ENCODE measurements at places on chromosomes 3 and 15.

DNA sequence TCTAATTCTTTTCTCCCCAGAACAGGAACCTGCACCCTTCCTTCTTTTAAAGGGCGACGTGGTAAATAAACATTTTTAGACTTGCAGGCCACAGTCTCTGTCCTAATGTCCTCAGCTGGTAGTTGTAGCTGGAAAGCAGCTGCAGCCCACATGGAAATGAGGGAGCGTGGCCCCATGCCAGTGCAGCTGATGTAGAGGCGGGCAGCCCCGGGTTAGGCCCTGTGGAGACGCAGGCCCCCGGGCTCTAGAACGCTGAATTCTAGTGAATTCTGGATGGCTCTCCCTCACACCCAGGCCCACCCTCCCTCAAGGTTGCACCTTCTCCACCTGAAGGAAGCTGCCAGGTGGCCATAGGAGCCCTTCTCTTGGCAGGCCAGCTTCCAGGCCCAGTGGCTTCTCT, 52.3 kb downstream of the PGPEP1L start:
- DNase-seq: no peak

DNA sequence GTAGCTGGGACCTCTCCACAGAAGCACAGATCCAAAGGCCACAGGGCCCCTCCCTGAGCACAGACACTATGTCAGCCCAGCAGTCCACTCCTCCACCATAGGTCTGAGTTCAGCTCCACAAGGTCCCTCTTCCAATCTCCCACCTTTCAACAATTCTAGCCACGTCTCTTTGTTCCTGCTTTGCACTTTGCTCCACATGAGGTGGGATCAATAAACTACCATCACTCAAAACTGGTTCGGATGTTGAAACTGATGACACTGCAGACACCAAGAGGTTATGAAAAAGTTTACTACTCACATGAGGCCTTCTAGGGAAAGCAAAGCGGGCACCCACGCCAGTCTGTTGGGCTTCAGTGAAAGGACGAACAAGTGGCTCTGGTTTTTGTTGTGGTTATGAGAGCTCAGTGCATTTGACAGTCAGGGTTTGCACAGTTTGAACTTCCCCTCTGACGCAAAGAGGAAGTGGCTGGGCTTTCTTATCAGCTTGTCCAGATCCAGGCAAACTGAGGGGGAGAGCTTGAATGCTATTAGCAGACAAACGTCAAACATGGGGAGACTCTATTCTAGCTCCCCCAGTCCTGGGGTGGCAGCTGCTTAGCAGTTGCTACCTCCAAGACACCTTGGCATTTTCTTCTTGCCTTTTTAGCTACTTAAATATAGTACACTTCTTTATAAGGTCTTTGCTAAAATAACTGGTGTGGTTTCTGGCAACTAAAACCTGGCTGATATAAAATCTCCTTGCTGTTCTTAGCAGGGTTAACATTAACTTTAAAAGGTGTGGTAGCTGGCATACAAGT, 37.8 kb downstream of the ZNF445 start:
- no peak for DNase-seq

DNA sequence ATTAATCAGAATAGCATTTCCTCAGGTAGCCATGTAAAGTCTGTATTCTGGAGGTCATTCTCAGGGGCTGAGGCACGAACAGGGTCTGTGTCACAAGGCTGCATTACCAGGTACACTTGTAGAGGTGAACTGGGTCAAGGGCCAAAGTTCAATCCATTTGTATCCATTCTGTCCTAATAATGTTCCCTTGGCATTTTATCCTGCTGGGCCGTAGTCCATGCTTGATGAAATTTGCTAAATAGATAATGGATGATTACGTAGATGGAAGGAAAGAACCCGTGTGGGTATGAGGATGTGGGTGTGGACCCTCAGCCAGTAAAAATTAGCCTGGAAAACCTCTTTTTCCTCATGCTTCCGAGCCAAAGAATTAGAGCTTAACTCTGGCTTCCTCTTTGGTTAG, 785.9 kb downstream of the GRM7 start:
- DNase-seq: no peak

- DNase-seq: no peak
Observed at GRCh38 chr3:128133273-128133883, 9.8 kb upstream of the RUVBL1 start.

GRCh38 chr3:155807823-155808222, 1.7 kb upstream of the C3orf33 start:
- no peak for DNase-seq

- DNase-seq: no peak
Observed at GRCh38 chr3:43023066-43023465, 44.0 kb downstream of the GASK1A start.

DNA sequence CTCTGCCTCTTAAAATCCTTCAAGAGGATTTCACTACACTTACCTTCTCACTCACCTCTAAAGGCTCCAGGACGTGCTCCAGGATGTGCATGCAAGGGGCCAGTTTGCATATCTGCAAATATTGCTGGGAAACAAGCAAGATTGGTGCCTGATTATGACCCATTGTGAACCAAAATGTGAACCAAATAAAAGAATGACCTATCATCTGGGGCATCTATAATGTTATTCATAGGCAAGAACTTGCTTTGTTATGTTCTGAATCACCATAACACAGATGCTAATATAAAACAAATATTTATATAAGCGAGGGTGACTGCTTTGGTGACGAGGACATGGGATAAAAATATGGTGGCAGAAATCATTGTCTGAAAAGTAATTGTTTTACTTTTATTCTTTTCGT, 5.5 kb downstream of the IL12A start:
- DNase-seq: no peak

DNA sequence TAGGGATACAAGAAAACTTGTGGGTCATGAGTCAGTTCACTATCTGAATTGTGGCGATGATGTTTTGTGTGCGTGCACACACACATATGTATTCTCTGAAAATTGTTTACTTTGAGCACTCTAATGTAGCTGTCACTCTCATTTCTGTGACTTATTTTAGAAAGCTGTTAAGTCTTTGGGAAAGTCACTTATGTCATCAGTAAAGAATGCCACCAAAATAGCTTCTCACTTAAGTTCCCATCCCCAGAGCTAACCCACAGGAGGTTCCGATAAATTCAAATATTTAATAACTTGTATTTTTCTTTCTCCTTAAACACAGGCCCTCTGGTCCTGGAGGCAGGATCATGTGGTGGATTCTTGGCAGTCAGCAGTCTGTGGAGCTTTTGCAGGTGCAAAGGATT, 138.3 kb downstream of the LRIG1 start:
- no peak for DNase-seq

DNA sequence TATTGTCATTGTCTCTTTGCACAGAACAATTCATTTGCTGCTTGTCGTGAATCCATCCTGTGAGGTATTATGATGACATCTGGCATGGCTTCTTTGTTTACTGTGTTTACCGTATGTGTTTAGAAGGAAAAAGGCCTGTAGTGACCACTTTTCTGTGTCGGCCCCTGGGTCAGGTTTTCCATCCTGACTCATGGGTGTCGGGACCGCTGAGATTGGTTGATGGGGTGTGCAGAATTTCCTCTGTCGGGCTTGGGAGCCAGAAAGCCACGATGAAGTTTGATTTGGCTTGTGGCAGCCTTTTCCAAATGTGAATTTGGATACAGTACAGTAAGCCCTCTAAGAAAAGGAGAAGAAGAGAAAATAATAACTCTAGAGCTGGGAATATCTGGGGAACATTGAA, 113.5 kb downstream of the FNDC3B start:
- DNase-seq: no peak

GRCh38 chr15:41820791-41821423, 7.0 kb upstream of the JMJD7 start:
- DNase-seq: no peak

DNA sequence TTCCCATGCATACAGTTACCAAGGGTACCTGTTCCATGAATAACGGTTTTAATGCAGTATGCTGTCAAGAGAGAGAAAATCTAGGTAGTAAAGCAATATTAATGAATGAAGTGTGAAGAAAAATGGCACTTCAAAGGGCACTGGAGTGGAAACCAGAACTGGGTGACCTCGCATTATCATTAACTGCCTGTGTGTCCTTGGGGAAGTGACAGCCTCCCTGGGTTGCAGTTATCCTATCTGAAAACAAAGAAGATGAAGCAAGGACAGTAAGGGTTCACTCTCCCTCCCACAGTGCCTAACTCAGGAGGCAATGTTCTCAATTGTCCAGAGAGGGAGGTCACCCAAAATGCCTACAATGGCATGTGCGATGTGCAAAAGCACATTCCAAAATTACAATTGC, 15.1 kb downstream of the MTHFS start:
- DNase-seq: no peak

- DNase-seq: no peak
Observed at GRCh38 chr15:39869254-39869653, 50.8 kb downstream of the GPR176 start.

DNA sequence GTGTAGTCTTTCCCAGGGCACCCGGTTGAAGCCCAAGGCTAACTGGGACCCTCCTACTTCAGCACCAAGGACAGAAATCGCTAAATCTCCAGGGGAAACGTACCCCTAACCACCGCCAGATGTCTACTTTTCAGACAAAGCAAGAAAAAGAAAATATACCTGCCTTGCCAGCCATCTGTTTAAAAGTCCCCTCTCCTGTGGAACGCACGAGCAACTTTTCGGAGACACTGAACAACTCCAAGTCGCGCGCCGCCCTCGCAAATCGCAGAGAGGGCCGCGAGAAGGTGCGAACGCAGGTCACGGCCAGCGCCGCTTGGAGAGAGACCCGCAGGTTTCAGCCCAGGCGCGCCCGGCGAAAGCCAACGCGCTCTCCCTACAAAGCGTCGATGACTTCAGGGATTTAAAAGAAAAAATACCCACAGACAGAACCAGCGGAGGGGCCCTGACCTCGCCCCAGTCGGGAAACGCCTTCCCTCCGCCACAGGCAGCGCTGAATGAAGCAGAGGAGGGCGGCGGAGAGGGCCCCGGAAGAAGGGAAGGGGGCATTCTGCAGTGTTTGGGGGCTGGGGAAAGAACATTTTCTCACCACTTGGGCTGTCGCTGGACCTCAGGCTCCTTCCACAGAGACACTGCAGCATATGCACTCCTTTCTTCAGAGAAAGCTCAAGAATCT, 213.1 kb downstream of the FGF12 start:
- no peak for DNase-seq

DNA sequence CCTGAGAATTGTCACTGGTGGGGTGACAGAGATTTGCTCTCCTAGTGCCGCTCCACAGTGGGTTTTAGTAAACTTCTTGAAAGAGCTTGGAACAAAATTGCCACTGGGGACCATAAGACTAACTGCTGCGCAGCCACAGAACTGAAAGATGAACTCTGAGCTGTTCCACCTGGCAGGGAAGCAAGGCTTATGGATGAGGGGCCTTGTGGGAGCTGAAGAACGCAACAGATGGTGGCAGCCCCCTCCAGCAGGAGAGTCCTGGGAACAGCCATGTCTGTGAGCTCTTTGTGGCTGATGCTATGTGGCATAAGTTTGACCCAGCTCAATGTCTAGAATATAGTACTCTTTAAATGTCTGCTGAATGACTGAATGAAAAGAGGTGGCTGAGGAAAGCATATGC, 66.8 kb upstream of the C2CD4B start:
- DNase-seq: no peak

GRCh38 chr3:43260412-43260811, 25.9 kb upstream of the SNRK start:
- no peak for DNase-seq

- DNase-seq: no peak
Observed at GRCh38 chr3:59771768-59772181, 722.0 kb upstream of the CFAP20DC start.

- DNase-seq: no peak
Observed at GRCh38 chr3:9231937-9232336, 17.5 kb downstream of the SRGAP3 start.

GRCh38 chr15:77541421-77542181, 91.1 kb downstream of the LINGO1 start:
- DNase-seq: no peak

DNA sequence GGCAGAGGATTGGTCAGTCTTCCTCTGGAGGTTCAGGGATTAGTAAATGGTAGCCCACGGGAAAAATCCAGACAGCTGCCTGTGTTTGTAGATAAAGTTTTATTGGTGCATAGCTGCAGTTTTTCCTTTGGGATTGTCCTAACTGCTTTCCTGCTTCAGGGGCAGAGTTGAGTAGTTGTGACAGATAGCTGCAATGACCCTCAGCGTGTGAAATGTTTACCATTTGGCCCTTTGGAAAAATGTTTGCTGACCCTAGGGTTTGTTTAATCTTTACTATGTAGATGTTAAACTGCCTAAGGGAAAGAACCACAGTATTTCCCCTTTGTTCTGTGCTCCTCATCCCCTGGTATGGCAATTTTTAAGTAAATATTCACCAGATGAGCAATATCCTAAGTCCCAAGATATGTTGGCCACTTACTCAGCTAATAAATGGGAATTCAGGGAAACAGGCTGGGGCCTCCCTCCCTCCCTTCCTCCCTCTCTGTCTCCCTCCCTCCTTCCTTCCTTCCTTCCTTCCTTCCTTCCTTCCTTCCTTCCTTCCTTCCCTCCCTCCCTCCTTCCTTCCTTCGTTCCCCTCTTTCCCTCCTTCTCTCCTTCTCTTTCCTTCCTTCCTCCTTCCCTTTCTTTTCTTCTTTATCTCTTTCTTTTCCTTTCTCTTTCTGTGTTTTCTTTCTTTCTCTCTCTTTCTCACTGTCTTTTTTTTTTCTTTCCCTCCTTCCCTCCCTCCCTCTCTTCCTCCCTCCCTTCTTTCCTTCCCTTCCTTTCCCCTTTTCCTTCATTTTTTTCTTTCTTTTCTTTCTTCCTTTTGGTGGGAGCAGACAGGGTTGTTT, 234.6 kb upstream of the BHLHE40 start:
- no peak for DNase-seq

GRCh38 chr15:67185051-67185450, 69.4 kb downstream of the AAGAB start:
- no peak for DNase-seq

DNA sequence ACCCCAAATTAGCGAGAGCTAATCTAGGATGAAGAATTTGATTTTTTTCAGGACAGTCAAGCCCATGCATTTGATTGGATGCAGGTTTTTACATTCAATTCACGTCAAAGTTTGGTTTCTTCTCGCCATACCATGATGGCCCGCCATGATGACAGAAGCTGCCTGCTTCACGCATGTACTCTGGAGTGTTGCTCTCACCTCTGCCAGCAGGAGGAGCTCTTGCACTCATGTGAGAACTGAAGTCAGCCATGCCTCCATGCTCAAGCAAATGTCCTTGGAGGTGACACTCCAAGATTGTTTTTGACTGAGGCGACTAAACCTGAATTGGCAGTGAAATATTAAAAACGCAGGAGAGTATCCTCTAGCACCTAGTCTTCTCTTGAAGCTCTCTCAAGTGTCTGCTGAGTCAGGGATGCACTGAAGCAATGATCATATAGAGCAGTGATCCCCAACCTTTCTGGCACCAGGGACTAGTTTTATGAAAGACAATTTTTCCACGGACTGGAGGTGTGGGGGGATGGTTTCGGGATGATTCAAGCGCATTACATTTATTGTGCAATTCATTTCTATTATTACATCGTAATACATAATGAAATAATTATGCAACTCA, 120.9 kb downstream of the SAMMSON start:
- DNase-seq: no peak
